ENCODE measurements at places on chromosomes 4 and X.

DNA sequence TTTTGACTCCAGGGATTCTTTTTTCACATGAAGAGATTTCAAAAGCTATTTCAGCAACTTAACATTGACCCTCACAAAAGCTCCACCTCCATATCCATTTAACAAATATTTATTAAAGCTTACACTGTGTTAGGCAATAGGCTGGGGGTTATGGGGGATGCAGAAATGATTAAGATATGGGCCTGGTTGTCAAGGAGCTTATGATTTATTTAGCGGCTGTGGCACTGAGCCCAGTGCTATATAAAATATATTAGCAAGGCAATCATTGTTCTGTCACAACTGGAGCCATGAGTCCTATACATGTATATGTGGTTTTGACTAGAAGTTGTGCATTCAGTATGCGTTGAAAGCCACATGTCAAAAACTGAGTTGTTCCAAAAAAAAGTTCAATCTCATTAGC is 131.1 kb downstream of the GPC3 start:
- no peak for DNase-seq

GRCh38 chr4:5162909-5163508 is 111.7 kb downstream of the STK32B start:
- DNase-seq = peak; percentile 32

DNA sequence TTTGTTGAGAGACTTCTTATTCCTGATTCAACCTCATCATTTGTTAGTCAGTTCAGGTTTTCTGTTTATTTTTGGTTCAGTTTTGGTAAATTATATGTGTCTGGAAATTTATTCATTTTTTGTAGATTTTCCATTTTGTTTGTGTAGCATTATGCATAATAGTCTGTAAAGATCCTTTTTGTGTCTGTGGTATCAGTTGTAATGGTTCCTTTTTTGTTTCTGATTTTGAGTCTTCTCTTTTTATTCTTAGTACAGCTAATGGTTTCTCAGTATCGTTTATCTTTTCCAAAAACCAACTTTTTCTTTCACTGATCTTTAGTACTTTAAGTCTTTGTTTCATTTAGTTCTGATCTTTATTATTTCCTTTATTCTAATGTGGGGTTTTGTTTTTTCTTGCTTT is 61.4 kb downstream of the NWD2 start:
- DNase-seq = no peak

GRCh38 chrX:3415011-3415410 is 68.6 kb upstream of the MXRA5 start:
- DNase-seq = no peak

- DNase-seq = no peak
These were observed 83.4 kb downstream of the PHKA2 start for GRCh38 chrX:18900401-18900976.

- DNase-seq = no peak
These were observed 2106.0 kb downstream of the PCDH7 start for GRCh38 chr4:32826169-32826568.

GRCh38 chrX:109777749-109778148 is 44.7 kb upstream of the ACSL4 start:
- DNase-seq = no peak

DNA sequence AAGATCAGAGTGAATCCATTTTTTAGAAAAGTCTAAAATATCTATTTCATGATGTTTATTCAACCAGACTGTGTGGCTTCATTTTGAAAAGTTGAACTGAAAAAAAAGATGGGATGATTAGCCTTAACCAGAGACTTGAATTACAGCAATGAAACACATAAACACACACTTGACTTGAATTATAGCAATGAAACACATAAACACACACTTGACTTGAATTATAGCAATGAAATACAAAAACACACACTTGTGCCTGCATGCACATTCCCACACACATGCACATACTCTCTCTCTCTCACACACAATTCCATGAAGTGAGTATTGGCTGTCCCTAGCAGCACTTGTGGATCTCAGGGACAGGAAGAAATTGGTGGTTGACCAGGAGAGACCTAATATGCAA is 286.8 kb downstream of the USP46 start:
- no peak for DNase-seq

GRCh38 chrX:17814557-17814956 is 46.5 kb downstream of the RAI2 start:
- no peak for DNase-seq

- DNase-seq = no peak
These were observed 332.5 kb downstream of the GRID2 start for GRCh38 chr4:92636038-92636806.
